Right ventricle myocardium inferior (tissue), 1 donor: ENCODE measurements at places on chromosomes 12 and 14. TPM values are rescaled to one million over a fixed set of nuclear protein-coding genes. Genes with fewer than 3 reads are reported as not detected.

AKAP5 gene
- total RNA-seq, result 0.16 TPM

DNA sequence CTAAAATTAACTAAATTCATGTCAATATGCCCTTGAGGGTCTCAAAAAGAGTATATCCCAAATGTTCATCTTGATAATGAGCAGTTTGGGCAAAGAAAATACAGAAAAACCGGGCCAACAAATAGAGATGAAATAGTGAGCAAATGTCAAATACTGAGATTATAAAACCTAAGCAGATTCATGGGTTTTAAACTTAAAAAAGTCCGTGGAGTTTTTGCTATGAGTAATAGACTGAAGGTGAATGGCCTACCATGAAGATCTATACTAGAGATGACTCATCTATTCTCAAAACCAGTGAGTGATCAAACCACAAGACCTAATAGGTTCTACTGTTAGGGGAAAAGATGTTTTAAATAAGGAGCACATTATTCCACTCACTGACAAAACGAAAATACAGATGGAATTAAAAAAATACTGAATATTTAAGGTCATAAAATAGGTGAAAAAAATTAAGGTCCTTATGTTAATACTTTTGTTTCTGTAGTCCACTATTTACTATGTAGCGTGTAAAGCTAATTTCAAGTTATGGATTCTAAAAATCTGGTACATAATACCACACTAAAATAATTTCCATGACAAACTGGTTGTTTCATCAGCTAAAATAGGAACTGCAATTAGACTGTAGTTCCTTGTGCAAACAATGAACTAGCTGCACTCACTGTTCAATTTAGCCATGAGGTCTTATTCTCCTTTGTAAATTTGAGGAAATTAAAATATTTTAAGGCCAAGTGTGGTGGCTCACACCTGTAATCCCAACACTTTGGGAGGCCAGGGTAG is 5.0 kb downstream of the HNRNPC start:
- no peak for DNase-seq

KLHL33 gene
- 0.62 TPM for total RNA-seq

- DNase-seq, result no peak
These were observed 1.6 kb upstream of the ASB2 start for GRCh38 chr14:93977790-93978581.

PDZRN4 gene
- total RNA-seq, result not detected

GRCh38 chr12:108634341-108634751 is 652 bp upstream of the SELPLG start:
- peak; percentile 80 for DNase-seq

GRCh38 chr14:90409209-90409730 is 12.4 kb downstream of the CALM1 start:
- DNase-seq, result no peak

DNA sequence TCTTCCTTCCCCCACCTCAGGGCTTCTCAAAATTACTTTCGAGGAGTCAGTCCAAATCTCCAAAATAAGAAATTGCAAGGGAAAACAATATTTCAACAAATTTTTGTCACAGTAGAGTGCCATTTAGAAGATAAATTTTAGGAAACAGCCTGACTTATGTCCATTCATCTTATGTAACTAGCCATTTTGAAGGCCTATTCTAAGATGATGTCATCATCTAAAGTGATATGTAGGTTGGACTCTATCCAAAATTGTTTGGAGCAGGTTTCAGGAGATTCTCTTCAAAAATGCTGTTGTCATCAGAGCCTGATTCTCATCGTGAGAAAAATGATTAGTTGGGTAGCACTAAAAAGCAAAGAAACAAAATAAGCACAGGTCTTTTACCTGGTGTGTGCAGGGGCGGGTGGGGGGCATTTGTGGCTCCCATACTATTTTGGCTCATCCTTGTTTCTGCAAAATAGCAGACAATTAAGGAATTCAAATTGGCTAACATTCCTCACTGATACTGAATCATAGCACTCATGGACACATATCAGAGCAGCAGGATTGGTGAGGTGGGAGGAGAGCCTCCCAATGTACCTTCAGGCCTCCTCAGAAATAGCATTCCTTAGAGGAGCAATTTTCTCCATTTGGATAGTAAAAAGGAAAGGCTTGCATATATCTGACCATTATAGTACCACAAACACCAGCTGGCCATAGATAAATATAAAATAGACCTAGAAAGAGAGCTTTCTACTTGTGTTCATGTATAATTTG is 360.9 kb upstream of the NAV3 start:
- DNase-seq, result no peak

RNU6-8 gene
- total RNA-seq, result not detected

TAS2R43 gene
- not detected for total RNA-seq

GRCh38 chr14:89415159-89415558 is 1.9 kb downstream of the FOXN3 start:
- no peak for DNase-seq

GRCh38 chr12:93918262-93918661 is 230.1 kb upstream of the PLXNC1 start:
- no peak for DNase-seq

DNA sequence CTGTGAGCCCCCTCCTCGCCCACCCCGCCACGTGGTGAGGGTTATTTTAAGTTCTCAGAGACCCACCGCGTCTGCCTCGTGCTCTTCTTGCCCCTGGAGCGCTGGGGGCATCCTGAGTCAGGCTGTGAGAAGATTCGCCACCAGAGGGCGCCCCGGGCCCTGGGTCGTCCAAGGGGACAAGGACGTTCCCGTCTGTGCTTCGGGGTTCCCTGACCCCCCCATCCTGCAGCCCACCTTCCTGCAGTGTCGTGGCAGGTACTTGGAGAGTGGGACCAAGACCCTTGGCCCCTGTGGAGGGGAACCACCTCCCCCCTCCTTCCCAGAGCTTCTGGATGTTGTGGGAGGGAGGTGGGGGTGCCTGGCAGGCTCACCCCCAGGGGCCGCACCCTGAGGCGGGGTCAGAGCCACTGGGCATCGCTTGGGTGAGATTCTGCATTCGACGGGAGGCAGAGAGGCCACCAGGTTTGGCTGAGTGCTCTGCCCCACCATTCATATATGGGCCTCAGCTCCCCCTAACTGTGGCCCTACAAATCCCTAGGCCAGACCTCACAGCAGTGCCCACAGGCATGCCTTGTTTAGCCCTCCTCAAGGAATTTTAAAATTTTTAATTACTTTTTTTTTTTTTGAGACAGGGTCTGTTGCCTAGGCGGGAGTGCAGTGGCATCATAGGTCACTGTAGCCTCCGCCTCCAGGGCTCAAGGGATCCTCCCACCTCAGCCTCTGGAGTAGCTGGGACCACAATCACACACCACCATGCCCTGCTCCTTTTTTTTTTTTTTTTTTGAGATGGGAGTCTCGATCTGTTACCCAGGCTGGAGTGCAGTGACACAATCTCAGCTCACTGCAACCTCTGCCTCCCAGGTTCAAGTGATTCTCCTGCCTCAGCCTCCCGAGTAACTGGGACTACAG is 17.0 kb downstream of the RHOF start:
- peak; percentile 94 for DNase-seq

DNA sequence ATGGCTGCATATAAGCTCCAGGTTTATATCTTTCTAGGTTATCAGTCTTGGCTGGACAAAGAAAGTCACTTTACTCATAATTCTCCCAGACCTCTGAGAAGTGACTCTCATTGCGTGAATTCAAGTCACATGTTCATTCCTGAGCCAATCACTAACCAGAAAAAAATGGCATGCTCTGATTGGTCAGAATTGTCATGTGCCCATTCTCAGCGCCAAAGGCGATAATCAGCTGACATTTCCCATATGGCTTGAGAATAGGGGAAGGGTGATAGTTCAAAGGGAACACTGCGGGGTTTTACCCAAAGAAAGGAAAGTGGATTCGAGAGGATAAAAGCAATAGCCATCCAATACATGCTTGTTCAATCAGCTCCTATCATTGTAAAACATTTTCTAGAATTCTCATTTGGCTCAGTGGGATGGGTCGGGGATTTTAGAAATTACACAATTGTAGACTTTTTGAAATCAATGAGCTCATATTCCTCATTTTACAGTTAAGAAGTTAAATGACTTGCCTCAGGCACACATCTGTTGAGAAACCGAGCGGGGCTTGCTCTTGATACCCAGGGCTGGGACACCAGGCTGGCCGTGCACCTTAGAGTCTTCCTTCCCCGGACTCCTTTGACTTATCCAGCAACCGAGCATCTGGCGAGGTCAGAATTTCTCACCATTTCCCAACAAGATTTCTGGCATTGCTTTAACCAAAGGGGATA is 454.0 kb upstream of the TBX3 start:
- no peak for DNase-seq

DNA sequence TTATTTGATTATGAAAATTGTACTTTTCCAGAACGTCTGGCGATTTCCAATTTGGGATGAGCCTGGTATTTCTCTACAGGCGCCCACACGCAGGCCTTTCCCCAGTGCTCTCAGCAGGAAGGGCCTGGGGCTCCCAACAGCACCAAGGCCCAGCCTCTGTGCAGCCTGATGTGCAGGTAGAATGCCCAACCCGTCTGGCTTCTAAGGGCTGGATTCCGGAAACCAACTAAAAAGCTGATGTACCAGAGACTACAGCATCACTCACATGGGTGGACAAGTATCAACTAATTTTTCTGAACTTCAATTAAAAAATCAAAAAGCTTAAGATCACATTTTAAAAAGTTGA is 25.8 kb downstream of the CDC42BPB start:
- no peak for DNase-seq

DNA sequence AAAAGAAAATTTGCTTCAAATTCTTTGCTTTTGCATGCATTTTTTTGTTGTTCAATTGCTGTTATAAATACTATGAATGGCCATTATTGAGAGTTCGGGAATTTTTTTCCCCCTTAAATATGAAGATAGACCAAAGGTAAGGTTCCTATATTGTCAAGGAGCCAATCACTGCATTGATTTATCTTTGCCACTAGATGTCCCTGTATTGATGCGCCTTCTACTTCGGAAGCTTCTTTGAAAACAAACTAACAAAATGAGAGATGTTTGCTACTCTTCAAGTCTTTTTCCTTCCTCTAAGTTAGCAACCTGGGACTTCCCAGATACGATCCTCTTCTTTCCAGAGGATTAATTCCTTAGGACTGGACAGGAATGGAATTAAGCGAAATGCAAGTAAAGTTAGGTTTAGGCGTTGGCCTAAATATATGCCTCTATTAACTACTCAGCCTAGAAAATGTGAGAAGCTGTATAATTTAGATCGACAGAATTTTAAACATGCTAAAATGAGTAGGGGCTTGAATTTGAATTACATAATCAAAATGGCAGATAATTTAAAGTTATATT is 318.1 kb downstream of the AEBP2 start:
- no peak for DNase-seq

GRCh38 chr14:79293482-79294177 is 917.7 kb downstream of the DIO2 start:
- no peak for DNase-seq

DNA sequence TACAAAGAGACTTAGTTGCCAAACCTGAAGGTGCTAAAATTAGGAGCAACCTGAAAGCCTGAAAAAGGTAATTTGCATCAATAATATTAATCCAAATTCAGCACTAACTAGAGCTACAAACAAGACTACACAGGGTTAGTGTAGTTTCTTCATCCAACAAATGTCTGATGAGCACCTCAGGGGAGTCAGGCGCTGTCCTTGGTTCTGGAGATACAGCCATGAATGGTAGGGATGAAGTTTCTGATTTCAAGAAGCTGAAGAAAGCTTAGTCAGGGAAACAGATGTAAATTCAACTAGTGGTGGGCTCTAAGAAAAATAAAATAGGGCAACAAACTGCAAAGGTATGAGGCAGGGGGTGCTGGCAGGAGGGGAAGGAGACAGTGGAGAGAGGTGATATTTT is 266.3 kb downstream of the GLT1D1 start:
- no peak for DNase-seq
